ENCODE measurements at places on chromosomes 7 and 10. TPM values are rescaled to one million over a fixed set of nuclear protein-coding genes. Genes with fewer than 3 reads are reported as not detected.

DNA sequence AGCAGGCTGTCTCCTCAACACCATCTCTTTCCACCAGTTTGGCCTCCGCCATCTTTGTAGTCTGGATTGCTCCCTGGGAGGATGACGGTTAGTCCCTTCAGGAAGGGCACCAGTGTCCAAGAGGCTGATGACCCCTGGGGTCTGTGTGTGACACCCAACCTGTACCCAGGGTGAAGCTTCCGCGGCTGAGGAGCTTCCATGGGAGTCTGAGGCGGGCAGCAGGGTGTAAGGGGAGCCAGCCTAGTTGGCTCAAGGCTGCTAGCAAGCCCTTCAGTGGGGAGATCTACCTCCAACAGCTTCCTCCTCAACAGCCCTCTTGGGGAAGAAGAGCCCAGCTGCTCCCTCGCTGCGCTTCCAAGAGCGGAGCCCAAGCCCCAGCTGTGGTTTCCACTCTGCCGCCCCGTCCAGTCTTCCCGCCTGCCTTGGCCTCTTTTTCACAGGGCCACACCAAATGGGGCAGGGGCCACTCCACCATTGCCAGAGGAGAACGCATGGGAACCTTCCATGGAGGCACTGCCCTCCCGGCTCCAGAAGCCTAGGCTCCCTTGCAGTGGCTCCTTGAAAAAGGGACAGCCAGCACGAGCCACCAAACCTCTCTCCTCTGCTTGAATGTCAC, 57.4 kb downstream of the TMEM209 start:
- no peak for DNase-seq

PCDH15 gene
- 1.1 TPM for total RNA-seq

GRCh38 chr10:108849688-108850087, 1073.6 kb downstream of the XPNPEP1 start:
- no peak for DNase-seq

GRCh38 chr10:4102802-4103344, 317.9 kb upstream of the KLF6 start:
- no peak for DNase-seq

DNA sequence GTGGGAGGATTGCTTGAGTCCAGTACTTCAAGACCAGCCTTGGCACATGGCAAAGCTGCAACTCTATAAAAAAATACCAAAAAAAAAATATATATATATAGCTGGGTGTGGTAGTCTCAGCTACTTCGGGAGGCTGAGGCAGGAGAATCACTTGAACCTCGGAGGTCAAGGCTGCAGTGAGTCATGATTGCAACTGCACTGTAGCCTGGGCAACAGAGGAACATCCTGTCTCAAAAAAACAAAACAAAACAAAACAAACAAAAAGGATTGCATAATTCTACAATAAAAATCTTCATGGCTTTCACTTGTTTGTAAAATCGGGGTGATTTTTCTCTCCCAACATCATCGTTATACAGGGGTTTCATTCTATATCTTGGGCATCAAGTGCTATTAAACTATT, 35.1 kb downstream of the GUSB start:
- DNase-seq = no peak

- no peak for DNase-seq
Observed at GRCh38 chr10:124967255-124967654, 25.3 kb downstream of the ZRANB1 start.

DNA sequence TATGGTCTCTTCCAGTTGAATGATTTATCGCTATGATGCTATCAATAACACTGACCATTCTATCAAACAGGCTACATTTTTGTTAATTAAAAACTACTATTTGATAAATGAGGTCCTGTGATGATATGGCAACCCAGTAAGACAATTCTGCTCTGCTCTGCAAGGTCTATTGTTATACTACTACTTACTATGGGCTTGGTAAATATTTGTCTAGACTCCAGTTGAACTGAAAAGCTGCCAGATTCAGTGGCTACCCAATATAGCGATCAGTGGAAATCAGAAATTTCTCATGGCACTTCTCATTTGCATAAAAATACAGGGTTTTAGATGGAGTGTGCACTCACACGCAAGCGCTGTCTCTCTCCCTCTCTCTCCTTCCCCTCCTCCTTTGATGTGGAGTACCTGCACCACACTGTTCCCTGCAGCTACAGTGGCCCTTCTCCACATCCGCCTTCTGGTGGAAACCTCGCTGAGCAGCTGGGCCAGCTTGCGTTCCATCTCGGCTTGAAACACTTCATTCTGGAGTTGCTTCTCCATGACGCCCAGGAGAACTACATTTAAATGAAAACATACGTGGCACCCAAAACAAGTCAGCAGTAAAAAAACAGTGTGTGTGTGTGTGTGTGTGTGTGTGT, 77.9 kb downstream of the KIAA1549 start:
- no peak for DNase-seq

DNA sequence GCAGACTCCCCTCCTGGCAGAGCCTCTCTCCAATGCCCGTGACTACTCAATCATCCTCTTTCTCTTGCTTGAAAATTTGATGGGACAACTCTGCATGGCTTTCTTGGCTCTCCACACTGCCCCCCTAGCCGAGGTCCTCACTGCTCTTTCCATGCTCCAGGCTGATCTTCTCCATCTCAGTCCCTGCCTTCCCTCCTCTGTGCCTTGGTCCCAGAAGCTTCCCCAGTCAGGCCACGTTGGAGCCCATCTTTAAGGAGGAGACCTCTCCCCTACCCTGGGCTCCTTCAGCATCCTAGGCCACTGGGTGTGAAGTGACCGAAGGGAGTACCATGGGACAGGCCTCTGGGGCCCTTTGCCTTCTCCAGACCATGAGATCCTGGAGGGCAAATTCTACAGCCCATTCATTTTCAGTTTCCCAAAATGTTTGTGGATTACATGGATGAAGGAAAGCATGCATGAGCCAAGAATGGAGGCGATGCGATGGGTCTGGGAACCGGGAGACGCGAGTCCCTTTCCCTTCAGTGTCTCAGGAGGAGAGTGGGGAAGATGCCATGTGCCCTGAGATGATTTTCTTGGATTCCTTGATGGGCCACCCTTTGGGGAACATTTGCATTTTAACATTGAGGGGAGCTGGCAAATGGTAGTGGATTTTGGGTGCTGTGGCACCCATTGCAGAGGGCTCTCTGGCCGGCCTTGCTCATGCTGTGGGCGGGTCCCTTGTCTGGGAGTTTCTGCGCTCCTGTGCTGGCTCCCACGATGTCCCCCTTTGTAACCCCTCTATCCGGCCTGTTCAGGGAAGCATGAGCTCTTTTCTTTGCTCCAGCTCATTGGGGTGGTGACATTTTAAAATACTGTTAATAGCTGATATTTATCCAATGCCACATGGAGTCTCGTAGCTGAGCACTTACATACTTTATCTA, 376.6 kb downstream of the RPS24 start:
- no peak for DNase-seq

TRIM73 gene
- total RNA-seq = 3.2 TPM

- no peak for DNase-seq
Observed at GRCh38 chr7:13050703-13051102, 363.3 kb downstream of the ARL4A start.

DNA sequence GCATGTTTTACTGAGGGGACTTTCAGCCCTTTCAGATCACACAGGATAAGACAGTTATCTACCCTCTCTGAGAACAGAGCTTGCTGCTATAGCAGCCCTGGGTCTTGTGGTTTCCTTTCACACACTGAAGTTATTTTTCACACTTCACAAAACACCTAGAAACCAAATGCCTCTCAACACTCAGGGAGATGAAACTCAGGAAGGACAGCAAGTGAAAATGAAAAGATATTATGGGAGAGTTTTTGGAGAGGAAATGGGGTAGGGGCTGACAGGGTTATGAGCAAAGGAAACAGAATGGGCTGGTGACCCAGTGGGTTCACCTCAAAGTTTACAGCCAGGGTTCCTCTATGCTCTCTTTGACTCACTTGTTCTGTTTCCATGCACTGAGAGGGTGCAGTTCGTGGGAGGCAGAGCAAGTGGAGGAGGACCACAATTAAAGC, 17.0 kb upstream of the GIMAP2 start:
- DNase-seq = no peak

- no peak for DNase-seq
Observed at GRCh38 chr7:20219446-20220292, 2.5 kb upstream of the MACC1 start.

DNA sequence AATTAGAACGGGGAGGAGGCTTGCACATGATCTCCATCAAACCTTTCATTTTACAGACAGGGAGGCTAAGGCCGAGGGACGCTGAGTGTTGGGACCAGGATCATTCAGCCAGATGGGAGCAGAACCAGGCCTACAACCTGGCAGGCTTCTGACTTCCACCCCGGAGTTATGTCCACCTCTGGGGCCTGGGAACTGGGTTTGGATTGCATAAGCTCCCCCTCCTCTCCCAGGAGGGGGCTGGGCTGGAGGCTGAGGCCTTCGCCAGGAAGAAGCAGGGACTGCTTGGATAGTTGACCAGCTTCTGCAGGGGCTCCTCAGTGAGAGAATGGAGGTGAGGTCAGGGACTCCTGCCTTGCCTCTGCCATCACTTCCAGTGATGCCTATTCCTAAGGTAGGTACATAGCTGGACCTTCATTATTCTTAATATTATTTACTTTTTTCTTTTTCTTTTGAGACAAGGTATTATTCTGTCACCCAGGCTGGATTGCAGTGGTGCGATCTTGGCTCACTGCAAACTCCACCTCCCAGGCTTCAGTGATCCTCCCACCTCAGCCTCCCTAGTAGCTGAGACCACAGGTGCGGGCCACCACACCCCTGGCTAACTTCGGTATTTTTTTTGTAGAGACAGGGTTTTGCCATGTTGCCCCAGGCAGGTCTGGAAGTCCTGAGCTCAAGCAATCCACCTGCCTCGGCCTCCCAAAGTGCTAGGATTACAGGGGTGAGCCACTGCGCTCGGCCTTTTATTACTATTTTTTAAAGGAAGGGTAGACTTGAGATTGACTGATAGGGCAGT, 1.3 kb downstream of the SNX10 start:
- DNase-seq = peak; percentile 53

HOXA3 gene
- 11.4 TPM for total RNA-seq

- DNase-seq = no peak
Observed at GRCh38 chr7:87447116-87447635, 28.3 kb downstream of the ABCB4 start.

DNA sequence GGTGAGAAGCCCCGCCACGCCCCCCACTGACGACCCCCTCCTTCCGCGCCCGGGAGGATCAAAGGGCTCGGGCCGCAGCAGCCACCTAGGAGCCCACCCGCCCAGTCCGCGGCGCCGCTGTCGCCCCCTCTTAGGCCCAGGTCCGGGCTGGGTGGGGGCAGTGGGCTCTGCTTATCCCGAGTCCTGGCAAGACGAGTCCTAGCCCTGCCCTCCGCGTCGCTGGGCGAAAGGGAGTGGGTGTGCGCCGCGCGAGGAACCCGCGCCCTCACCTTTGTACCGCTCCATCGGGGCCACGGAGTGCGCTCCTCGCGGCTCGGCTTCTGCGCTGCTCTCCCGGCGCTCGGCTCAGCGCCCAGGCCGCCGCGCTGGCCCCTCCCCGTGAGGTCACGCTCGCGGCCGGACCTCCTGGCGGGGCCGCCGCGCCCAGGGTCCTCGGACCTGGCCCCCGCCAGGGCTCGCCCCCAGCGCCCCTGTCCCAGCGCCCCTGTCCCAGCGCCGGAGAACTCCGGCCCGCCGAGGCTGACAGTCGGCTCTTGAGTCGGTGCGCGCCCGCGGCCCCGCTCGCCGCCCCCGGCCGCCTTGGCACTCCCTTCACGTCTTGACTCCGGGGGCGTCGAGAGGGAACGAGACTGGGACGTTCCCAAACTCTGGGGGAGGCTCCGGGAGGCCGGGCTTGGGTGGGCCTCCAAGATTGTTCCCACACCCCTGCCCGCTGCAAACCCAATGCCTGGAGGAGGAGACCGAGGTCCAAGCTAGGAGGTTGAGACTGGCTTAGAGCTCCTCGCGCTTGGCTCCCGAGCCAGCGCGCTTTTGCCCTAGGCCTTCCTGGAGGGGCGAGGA, at the start of gene AFAP1L2:
TSS of gene AFAP1L2 (minus strand) at position 332 of the 840 bp plus-strand sequence. CDS start at position 285, 47 bp downstream.
- DNase-seq = no peak

DNA sequence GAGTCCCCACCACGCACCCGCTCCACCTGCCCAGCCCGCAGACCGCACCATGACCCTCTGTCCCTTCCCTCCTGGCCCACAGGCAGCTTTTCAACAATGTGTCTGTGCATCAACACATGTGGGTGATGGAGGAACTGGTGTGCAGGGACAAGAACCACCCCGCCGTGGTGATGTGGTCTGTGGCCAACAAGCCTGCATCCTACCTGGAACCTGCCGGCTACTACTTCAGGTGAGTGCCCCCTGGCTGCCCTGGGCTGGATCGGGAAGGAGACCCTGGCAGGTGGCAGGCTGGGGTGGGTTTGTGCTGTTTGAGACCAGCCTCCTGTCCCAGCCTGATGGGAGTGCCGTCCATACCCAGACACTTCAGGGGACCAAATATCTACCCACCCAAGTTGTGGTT, 69.6 kb downstream of the ZNF727 start:
- DNase-seq = no peak

DNA sequence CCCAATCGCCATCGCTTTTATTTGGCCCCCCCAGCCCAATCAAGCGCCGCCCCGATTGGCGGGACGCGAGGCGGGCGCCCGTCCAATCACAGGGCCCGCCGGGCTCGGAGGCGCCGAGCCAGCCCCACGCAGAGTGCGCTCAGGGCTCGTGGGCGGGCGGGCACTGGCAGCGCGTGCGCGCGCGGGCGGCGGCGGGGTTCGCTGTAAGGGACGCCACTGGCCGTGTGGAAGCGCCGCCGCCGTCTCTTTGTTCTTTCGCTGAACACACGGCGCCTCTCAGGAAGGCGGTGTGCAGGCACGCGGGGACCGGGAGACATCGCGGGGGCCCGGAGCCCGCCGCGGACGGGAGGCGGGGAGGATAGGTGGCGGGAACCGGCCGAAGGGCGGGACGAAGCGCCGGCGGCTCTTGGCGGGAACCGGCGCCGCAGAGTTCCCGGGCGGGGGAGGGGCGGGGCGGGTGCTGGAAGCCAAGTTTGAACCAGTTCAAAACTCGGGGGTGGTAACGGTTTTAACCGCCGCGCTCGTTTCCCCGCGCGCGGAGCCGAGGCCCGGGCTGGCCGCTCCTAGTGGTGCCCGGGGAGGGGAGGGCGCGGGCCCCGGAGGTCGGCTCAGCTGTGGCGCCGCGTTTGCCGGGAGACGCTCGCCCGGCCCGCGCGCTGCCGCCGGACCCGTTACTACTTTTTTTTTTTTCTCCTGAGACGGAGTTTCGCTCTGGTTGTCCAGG, 370 bp upstream of the EZH2 start:
- peak; percentile 89 for DNase-seq

DNA sequence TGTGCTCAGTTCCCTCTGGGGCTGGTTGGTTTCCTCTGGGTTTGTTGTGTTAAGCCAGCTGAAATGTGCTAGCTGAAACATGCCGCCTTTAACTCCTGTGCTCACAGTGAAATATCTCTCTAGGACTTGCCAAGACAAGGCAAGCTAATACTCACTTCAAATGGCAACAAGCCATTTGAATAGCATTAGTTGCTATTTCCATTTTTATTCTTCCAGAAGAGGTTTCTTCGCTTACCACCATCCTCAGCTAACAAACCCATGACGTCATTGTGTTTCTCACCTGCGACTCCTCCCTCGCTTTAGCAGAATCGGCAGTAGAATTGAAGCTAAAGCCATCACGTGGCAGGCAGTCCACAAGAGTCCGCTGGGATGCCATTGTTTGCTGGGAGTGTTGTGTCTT, 61.3 kb downstream of the ZNF22 start:
- DNase-seq = no peak

- DNase-seq = no peak
Observed at GRCh38 chr7:28459306-28459705, 47.0 kb downstream of the CREB5 start.

- DNase-seq = no peak
Observed at GRCh38 chr10:47456794-47457527, 27.0 kb downstream of the ANXA8 start.

PPP1R17 gene
- total RNA-seq = not detected

GRCh38 chr10:25393621-25394020, 218.8 kb downstream of the GPR158 start:
- no peak for DNase-seq

GRCh38 chr7:82617156-82617555, 173.6 kb upstream of the CACNA2D1 start:
- no peak for DNase-seq

KNDC1 gene
- 7.1 TPM for total RNA-seq

IFIT2 gene
- 49.0 TPM for total RNA-seq

All from upper lobe of left lung (tissue), 6 donors.